ENCODE measurements at places on chromosomes 1 and 21. TPM values are rescaled to one million over a fixed set of nuclear protein-coding genes. Genes with fewer than 3 reads are reported as not detected.

GGPS1 gene
- total RNA-seq, result 23.1 TPM

PCSK9 gene
- under 0.01 TPM for total RNA-seq

SPRR2D gene
- total RNA-seq, result not detected

TPTE gene
- total RNA-seq, result not detected

NDUFV3 gene
- 62.5 TPM for total RNA-seq

ALX3 gene
- total RNA-seq, result not detected

EBNA1BP2 gene
- 135 TPM for total RNA-seq
